ENCODE measurements at places on chromosomes 4 and X.
A peak's percentile ranks its signal among the peaks of the same experiment; 100 is the strongest.

DNA sequence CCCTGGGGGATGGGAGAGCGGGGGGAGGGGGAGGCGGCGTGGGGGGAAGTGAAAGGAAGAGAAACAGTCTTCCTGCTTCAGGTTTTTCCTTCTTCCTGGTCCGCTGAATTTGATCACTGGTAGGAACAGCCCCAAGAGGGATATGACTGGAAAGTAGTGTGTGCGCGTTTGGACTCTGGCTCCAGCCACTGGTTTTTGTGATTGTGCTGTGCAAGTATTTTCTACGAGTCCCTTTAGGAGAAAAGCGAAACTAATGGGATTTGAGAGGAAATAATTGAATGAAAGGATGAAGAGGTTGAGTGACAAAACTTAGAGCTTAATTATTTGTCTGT is 836 bp downstream of the PRRG1 start:
- no peak for DNase-seq

DNA sequence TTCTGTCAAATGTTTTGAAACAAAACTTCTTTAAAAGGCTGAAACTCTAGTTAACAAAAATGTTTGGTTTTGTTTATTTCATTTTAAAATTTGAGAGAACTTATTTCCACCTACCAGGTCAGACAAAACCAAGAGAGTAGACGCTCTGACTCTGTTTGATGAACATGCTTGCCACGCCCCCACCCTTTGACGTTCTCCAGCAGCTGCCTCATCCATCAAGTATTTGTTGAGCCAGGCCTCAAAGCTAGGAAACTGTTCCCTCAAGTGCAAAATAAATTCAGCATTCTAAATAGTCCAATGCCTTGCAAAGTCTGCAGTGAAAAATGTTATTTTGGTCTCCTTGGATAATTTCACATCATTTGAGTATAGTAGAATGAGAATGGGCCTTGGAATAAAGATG is 121.6 kb downstream of the GUCY2F start:
- DNase-seq: no peak

DNA sequence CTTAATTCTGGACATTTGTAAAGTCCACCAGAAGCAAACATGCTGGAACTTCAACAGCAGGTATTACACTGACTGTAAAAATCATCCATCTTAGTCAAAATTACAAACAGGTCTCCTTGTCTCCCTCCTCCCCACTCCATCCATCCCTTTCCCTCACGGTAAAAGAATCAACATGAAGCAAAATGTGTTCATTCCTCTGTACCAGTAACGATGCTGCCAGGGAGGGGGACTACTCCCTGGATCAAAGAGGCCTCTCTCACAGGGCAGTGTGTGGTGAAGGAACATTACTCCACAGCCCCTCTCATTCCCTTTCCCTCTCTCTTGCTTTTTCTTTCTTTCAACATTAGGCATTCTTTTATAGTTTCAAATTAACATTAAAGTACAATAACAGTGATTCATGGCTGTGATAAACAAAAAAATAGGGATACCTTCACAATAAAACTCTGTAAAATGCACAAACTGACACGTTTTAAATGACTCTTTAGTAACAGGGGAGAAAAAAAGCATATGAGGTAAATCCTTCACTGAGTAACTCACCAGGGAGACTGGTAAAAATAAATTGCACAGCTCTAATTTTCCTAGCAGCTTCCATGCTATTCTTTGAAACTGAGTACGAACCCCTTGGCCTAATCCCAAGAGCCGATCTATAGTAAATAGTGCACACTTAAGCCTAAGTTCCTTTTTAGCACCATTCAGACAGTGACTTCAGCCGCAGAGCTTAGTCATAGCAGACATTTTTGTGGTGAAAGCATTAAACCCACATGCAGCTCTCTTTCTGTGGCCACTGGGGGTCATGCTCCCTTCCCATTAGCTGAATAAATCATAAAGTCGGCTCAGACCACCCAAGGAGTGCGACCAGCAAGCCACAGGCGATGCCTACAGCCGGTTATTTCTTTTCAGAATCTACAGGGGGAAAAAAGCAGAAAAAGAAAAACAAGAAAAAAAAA is 215.6 kb upstream of the GYPA start:
- peak; percentile 7 for DNase-seq

GRCh38 chr4:6262847-6263487 is 6.7 kb upstream of the WFS1 start:
- no peak for DNase-seq

DNA sequence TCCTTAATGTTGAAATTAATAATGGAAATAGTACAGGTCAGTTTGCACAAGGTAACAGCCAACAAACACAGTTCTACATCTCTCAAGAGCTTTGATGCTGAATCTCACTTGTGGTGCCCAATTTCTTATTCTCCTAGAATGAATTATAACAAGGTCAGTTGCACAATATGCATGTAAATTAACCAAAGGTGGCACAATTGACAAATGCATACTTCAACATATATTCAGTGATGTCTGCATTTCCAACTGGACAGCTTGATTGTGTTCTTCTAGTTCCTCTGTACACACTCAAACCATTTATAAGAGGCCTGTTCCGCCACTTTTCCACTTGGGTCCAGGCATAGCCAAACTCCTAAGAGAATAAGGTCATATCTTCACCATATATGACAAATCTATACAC is 210.3 kb upstream of the EPHA5 start:
- no peak for DNase-seq
